ENCODE measurements at places on chromosomes 7 and 10.

- DNase-seq = no peak
These were observed 4.4 kb upstream of the PDLIM1 start for GRCh38 chr10:95295031-95295755.

DNA sequence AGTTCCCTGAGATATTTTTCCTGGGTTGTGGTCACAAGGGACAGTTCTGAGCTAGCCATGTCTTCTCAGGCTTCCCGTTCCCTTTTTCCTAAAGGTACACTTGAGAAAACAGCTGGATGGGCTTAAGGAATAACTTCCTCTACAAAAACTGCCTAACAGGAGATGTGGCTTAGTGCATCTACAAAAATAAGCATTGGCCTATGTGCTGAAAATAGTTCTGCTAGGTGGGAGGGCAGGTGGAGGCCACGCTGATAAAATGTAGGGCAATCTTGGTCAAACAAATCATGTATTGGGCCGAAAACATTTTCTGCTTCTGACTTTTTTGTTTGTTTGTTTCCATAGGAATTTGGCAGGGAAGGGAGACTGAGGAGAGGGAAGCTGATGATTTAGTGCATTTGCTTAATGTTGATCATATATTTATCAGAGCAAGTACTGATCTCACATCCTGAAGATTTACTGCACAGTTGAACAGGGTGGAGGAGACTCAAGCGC, 409.4 kb upstream of the FZD8 start:
- DNase-seq = no peak

DNA sequence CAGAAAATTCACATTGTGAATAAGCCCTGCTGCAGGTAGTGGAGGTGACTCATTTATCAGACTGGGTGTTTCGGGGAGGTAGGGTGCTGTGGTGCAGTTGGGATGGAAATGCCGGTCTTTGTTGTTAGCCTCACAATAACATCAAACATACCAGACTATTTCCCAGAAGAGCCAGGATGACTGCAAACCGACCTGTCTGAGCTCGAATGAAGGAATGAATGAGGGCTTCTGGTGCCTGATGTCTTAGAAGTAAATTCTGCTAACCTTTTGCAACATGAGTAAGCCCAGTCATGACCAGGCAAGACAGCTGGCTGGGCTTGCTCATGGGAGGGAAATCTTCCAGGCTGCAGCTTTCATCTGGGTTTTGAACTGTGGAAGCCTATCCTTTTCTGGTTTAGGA, 2.4 kb upstream of the VDAC2 start:
- DNase-seq = no peak

DNA sequence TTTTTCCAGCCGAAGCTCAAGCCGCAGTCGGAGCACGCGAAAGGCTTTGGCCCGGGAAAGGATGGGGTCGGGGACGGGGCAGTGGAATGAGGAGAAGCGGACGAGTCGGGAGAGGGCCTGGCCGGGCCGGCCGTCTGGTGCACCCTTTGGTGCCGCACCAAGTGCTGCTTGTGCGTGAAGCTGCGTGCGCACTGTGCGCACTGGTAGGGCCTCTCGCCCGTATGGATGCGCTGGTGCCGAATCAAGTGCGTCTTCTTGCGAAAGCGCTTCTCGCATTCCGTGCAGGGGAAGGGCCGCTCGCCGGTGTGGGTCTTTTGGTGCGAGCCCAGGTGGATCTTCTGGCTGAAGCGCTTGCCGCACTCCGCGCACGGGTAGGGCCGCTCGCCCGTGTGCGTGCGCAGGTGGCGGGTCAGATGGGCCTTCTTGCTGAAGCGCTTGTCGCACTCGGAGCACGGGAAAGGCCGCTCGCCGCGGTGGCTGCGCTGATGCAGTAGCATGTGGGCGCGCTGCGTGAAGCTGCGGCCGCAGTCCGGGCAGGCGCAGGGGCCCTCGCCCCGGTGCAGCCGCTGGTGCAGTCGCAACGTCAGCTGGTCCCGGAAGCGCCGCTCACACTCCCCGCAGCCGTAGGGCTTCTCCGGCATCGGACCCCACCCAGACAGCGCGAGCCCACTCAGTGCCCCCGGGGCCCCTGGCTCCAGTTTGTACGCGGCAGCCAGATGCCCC, 7.8 kb downstream of the ZNF467 start:
- no peak for DNase-seq

- no peak for DNase-seq
These were observed 30.8 kb downstream of the STRIP2 start for GRCh38 chr7:129465080-129465479.

GRCh38 chr7:81284576-81284975, 365.7 kb upstream of the SEMA3C start:
- no peak for DNase-seq

DNA sequence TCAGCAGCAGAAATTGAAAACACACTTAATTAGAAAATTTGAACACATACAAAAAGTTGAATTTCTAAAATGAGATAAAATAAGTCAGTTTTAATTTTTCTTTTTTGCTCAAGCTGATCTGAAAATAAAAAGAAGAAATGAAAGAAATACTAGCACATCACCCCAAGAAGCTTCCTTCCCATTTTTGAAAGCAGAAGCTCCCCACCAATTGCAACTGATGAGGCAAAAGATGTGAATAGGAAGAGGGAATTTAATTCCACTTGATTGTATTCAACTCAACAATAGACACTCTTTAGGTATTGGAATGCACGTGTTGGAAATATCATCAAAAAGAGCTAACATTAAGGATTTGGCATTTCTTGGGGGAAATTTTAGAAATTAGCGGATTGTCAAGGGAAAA, 175.8 kb downstream of the TRIL start:
- no peak for DNase-seq

- DNase-seq = no peak
These were observed 2.2 kb upstream of the ZNF239 start for GRCh38 chr10:43576580-43576979.

DNA sequence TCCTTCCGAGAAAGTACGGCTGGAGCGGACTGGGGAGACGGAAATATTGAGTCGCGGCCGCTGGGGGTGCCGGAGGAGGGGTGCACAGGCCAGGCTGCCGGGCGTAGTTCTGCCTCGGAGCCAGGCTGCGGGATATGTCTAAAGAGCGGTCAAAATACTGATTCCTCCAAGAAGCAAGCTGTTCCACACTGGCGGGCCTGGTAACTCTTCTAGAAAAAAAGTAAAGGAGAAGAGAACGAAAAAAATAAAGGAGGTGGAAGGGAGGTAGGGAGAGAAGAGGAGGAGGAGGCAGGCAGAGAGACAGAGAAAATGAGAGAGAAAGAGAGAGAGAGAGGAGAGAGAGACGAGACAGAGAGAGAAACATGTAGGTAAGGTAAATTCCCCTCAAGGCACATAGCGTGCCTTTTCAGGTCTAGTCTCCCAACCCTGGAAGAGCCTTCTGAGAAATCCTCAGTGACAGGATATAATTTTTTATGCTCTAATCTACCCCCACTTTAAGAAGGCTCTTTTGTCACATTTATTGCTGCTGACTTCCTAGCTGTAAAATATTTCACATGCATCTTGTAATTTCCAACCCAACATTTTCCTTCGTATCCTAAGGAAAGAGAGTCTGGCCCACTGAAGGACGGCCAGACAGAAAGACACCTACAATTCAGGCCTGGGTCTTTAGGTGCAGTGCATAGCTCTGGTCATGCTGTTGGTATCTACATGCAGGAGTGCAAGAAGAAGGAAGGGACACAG, 5.7 kb downstream of the DLX5 start:
- no peak for DNase-seq

- no peak for DNase-seq
These were observed 85.0 kb downstream of the ANKRD61 start for GRCh38 chr7:6116211-6116610.

DNA sequence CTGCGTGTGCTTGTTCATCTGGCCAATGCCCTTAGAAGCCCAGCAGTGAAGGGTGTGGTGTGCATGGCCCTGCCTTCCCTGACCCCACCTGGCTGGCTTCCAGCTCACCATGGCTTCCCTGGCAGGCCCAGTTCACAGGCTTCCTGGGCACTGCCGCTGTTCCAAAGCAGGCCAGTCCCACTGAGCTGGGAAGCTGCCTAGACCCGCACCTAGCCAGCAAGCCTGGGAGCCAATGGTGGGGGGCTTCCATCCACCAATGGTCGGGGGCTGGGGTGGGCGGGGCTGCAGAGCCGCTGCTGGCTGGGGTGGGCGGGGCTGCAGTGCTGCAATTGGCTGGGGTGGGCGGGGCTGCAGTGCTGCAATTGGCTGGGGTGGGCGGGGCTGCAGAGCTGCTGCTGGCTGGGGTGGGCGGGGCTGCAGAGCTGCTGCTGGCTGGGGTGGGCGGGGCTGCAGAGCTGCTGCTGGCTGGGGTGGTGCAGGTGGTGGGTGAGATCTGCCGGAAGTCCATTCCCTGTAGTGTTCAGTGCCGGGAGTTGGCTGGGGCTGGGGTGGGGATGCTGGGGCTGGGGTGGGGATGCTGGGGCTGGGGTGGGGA, 12.4 kb downstream of the CALY start:
- DNase-seq = no peak

DNA sequence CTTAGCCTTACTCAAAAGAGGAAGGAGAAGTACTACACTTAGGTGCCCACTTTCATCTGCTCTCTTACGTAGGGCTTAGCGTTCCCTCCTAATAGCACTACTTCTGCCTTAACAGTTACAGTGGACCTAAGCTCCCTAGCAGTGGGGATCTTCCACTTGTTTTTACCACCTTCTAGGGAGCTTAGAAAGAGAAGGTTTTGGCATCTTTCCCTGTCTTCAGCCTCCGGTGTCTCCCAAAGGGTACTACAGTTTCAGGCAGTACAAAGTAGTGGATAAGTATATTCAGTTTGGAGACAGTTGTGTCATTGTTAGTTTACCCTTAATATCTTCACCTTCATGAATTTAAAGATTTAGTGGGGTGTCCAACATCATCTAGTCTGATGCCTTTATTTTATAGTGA, 14.6 kb downstream of the CHRM2 start:
- no peak for DNase-seq

- DNase-seq = no peak
These were observed 50.9 kb downstream of the INPP5A start for GRCh38 chr10:132588301-132589013.

DNA sequence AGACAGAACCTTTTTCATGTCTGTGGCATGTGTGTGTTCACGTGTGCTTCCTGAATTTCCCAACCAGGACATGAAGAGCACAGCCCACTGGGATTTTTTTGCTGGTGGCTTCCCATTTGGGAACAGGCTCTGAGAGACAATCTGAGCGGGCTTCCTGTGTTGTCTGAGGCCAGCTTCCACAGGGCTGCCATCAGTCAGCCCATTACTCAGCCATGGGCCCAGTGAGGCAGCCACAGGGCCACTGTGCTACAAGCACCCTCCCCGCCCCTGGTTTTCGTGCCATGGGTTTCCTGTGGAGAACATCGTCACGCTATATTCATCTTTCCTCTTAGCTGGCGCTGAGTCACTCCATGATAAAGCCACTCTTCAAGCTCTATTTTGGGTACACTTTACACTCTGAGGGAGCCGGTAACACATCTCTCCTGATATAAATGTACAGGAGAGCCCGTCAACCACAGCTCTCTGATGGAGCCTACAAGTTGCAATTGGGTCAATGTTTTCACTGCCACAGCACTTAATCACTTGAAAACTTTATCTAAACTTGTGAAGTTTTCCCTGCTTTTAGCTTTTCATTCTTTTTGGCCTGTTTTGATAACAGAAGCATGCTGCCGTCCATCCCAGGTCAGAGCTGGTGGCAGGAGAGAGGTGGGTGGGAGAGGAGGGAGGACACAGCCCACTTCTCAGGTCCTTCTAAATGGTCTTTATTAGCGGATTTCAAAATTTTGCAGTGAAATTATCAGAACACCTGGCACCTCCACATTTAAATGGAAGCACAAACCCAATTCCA, 96.9 kb downstream of the HIPK2 start:
- DNase-seq = peak; percentile 60

DNA sequence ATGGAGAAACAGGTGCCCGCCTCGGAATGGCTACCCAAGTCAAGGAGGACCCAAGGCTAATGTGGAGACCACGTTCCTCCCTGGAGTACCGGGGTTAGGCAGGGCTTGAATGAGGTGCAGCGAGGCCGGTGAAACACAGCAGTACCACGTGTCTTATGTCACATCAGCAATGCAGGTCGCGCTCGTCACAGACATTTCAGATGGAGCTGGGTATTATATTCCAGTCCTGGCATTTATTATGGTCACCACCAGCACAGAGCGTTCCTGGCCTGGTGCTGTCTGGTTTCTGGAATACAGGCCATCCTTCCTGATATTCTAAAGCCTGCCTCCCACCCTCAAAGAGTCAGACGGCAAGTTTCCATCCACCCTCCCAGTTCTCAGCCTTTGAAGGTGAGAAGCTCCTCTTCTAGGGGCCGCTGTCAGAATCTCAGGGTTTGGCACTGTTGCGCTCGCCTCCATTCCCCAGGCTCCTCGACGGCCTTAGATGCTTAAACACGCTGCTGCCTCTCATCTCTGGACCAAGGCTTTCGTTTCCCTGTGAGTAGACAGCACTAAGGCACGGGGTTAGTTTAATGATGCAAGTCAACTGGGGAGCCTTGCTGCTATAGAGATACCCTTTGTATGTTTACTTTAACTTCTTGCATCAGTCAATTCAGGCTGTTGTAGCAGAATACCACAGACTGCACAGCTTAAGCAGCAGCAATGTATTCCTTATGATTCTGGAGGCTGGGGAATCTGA, 377.6 kb downstream of the DPP6 start:
- no peak for DNase-seq

GRCh38 chr7:4849390-4849789, 12.4 kb downstream of the PAPOLB start:
- DNase-seq = no peak

GRCh38 chr7:143216151-143216550, 5.7 kb upstream of the TAS2R40 start:
- no peak for DNase-seq

GRCh38 chr7:89232-90019, 102.9 kb upstream of the FAM20C start:
- no peak for DNase-seq

GRCh38 chr10:30391266-30391665, 42.2 kb upstream of the MTPAP start:
- no peak for DNase-seq

- no peak for DNase-seq
These were observed 40.8 kb upstream of the LOXL4 start for GRCh38 chr10:98308669-98309365.

DNA sequence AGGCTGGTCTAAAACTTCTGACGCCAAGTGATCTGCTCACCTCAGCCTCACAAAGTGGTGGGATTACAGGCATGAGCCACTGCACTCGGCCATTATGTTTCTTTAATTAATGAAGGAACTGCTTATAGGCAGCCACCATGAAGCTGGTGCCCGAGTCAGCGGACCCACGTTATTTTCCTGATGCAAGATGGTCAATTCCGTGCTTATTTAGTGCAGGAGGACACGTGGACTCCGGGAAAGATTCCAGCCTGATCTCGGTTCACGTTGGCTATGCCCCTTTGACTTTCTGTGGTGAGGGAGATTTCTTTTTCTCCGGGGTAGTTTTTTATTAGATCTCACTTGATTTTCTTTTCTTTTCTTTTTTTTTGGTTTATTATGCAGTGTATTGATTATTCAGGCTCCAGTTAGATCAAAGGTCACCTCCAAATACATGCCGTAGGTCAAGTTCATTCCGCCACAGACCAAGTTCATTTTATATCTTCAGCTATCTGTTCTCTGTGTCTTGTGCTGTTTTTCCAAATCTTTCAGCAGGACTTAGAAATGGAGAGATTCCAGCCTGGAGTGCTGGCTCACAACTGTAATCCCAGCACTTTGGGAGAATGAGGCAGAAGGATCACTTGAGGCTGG, 8.3 kb downstream of the CAMK1D start:
- no peak for DNase-seq

GRCh38 chr10:87927091-87927490, 63.7 kb downstream of the PTEN start:
- DNase-seq = no peak
